ENCODE measurements at places on chromosomes 5 and 9. TPM values are rescaled to one million over a fixed set of nuclear protein-coding genes. Genes with fewer than 3 reads are reported as not detected.

- H3K4me3 ChIP-seq, result no peak overlapping the region
- no peak for DNase-seq
Observed at GRCh38 chr9:38747067-38747466, 27.1 kb upstream of the FAM240B start.

The TMC1 gene
- not detected for total RNA-seq

DNA sequence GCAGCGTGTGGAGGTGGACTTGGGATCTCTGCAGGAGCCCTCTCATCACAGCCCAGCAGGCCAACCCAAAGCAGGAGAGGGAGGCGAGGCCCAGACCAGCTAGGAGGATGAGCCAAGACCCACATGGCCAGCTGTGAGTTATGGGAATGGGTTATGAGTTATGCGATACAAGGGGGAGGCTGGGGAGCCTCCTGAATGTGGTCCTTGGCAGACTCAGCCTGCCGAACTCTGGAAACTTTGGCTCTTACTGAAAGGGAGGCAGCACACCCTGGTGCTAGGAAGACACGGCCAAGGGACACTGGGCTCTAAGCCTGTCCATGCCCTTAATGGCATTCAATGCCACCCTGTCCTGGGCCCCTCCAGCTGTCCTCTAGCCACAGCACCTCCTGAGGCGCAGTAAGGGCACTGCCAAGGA is 7.7 kb upstream of the VAV2 start:
- H3K27ac ChIP-seq, result no peak overlapping the region
- no peaks in the 10 kb centered on the region for H3K4me1 ChIP-seq
- DNase-seq, result no peak
- no peak overlapping the region for H3K4me3 ChIP-seq

- peaks cover 26% of the 10 kb centered on the region for H3K36me3 ChIP-seq
- DNase-seq, result no peak
- H3K27me3 ChIP-seq, result no peaks in the 10 kb centered on the region
- H3K4me1 ChIP-seq, result no peaks in the 10 kb centered on the region
- no peak overlapping the region for H3K27ac ChIP-seq
- no peak overlapping the region for H3K4me3 ChIP-seq
Observed at GRCh38 chr9:130230631-130231030, 34.9 kb upstream of the HMCN2 start.

All from activated CD4-positive, alpha-beta T cell treated with anti-CD3 and anti-CD28 coated beads for 36 hours (primary cell).